ENCODE measurements at places on chromosomes 2 and 18. TPM values are rescaled to one million over a fixed set of nuclear protein-coding genes. Genes with fewer than 3 reads are reported as not detected.

GRCh38 chr2:60359569-60359968, 193.9 kb downstream of the BCL11A start:
- DNase-seq = no peak

GRCh38 chr2:102120701-102121159, 21.8 kb upstream of the IL1R1 start:
- no peak for DNase-seq

GRCh38 chr18:5918205-5918858, 23.0 kb upstream of the TMEM200C start:
- no peak for DNase-seq

DNA sequence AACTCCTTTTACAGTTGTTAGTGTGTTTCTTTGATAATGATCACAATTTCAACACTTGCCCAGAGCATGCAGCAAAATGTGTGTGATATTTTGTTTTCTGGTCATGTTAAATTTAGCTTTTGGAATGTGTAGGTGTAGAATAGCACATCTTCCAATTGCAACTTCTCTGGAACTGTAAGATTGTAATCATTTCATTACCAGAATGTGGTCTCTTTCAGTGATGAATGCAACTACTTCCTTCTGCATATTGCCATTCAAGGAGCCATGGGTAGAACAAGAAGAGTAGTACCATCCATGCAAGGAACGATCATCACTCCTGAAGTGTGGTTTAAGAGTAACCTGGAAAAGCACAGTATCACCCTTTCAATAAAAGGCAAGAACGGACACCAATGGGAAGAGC, 548.8 kb upstream of the ZNF804A start:
- no peak for DNase-seq

- no peak for DNase-seq
Measured at GRCh38 chr2:21223618-21224017, 99.8 kb downstream of the TDRD15 start.

GRCh38 chr2:1222056-1222455, 191.2 kb upstream of the TPO start:
- DNase-seq = no peak

DNA sequence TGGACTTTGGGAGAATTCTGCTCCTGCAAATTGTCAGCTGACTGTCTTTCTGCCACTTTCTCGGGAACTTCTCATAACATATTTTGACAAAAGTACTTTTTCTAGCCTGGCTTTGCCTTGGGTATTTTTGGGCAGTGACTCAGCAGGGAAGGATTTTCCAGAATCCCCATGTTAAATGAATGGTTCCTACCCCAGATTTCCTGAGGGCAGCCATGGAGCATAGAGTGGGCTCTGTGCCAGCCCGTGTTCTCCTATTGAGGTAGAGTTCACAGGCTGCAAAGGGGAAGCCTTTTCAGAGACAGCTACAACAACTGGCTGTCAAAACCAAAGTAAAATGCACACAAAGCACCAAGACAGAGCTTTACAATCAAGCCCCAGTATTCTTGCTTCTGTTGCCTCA, 59.8 kb downstream of the BMP10 start:
- no peak for DNase-seq

GRCh38 chr18:35484034-35484433, 13.7 kb downstream of the INO80C start:
- no peak for DNase-seq

- no peak for DNase-seq
Measured at GRCh38 chr2:7661502-7661901, 744.3 kb downstream of the RNF144A start.

- no peak for DNase-seq
Measured at GRCh38 chr2:221390878-221391277, 181.2 kb downstream of the EPHA4 start.

TTN gene
- total RNA-seq = 40.3 TPM

PLEK gene
- total RNA-seq = 42.1 TPM

ZC3H6 gene
- 18.0 TPM for total RNA-seq

Measured in lower lobe of right lung (tissue), 2 donors.